Activated CD8-positive, alpha-beta memory T cell treated with anti-CD3 and anti-CD28 coated beads, Interleukin-2, amount 10 ng/mL, durations not matched to agents 7 days and 5 days (primary cell): ENCODE measurements at places on chromosomes 6 and 20.
A peak's percentile ranks its signal among the peaks of the same experiment; 100 is the strongest.

GRCh38 chr6:148217051-148217450 is 125.6 kb upstream of the SASH1 start:
- DNase-seq: no peak

DNA sequence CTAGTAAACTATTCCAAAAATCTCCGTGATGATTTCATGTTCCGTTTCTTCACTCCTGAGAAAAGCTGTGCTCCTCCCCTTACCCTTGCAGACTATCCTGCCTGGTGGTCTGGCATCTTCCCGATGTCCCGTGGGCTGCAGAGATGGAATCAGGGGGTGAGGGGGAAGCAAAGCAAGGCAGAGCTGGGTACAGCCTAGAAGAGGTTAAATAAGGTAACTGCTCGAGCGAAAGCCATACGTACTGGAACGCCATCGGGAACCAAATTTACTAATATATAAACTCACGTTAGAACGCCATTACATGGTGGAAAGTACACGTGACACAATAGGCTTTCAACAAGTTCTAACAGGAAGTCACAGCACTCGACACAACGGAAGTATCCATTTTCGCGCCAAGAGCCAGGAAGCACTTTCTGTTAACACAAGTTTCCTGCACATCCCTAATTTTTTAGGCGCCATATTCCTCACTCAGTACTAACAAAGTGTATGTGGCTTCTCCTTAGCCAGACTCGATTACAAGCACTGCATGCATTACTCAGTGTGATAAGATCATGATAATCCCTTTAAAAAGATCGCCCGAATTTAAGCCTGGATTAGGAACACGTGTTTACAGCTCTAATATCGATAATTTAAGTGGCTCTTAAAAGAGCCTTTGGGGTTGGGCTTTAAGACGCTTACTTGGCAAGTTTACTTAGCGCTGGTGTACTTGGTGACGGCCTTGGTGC is 101.6 kb upstream of the PRSS16 start:
- peak; percentile 90 for DNase-seq

DNA sequence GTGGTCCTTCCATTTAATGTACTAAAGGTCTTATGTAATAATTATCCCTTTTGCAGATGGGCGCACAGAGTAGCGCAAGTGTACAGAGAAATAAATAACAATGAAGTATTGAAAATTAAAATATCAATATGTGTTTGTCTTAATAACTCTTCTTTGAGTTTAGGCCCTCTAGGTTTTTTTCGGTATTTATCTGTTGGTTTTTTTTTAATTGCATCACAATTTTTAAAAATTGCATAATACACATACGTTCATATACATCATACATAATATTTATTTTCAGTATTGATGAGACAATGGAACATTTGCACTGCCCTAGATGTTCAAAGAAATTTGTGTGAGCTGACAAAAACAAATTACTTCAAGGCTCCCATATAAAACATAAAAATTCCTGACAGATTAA is 15.1 kb downstream of the ADGRB3 start:
- no peak for DNase-seq

DNA sequence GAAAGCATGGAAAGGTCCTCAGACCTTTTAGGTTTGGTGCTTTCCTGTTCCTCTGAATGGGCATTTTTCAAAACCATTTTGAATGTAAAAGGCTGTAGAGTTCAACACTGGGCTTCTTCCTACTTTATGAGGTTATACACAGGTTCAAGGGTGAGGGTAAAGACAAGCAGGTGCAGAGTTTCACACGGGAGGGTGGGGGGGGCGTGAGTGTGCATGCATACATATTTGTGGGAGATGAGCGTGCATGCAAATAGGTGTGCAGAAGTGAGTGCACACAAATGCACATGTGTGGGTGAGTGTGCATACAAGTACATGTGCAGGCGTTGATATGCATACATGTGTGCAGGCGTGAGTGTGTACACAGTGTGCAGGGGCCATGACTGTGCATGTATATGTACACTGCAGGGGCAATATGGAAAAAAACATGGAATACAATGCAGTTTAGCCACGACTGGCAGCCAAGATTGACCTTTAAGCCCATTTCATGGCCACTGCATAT is 183.1 kb downstream of the GMPR start:
- DNase-seq: no peak

DNA sequence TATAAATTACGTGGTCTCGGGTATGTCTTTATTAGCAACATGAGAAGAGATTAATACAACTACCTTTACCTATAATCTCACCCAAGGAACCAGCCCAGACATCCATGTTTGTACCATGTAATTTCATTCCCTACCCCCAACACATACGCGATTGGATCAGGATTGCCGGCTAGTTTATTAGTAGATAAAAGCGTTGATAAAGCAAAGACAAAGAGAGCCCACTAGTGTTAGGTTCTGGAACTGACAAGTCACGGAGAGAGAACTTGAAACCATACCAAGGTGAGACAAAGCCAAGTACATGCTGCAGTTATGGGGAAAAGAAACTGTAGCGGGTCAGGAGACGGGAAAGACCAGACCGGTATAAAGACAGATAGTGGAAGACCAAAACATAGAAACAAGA is 37.4 kb upstream of the FAM135A start:
- DNase-seq: no peak

- no peak for DNase-seq
Measured at GRCh38 chr6:98002678-98003077, 719.7 kb upstream of the MMS22L start.

- no peak for DNase-seq
Measured at GRCh38 chr6:41712651-41713103, 22.7 kb downstream of the TFEB start.

DNA sequence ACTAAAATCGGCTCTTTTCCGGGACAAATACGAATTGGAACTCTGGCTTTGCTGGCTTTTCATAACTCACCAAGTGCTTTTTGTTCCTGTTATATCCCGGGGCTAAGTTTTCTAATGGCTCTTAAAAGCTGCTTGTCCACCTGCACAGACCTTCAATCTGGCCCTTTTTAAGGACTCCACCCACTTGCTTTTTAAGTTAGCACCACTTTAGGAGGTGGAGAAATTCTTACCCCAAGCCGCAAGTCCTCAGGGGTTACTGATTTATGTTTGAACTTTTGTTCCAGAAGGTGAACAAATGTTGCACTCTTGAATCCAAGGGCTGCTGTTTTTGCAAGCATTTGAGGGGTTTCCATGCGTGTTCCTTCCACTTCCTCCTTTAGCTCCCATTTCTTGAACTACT is 37.8 kb downstream of the FAM184A start:
- no peak for DNase-seq

- DNase-seq: no peak
Measured at GRCh38 chr20:23161244-23161891, 75.2 kb upstream of the CD93 start.

DNA sequence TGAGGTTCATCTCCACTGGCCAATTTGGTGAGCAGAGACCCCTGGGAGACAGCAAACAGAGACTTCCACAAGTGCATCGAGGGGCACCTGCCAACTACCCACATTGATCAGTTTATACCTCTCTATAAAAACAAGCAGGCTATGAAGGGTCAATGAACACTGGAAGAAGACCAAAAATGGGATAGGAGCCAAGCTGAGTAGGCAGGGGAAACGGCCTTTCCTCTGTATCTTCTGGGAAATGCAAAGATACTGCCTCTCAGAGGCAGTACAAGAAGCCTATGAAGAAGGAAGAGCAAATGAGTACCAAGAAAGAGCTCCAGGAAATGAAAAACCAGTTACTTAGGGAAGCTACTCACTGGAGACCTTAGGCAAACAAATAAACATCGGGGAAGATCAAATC is 247.7 kb downstream of the GMDS start:
- DNase-seq: no peak
